ENCODE measurements at places on chromosomes 13 and 19. TPM values are rescaled to one million over a fixed set of nuclear protein-coding genes. Genes with fewer than 3 reads are reported as not detected.

DPP9 gene
- total RNA-seq = 30.8 TPM

NMRK2 gene
- 57.3 TPM for total RNA-seq

ATP8A2 gene
- 9.0 TPM for total RNA-seq

HSD17B14 gene
- total RNA-seq = 5.0 TPM

- H3K27ac ChIP-seq = no peak overlapping the region
- no peaks in the 10 kb centered on the region for H3K36me3 ChIP-seq
- peak; percentile 57 for DNase-seq
- no peaks in the 10 kb centered on the region for H3K27me3 ChIP-seq
- H3K4me3 ChIP-seq = no peak overlapping the region
Measured at GRCh38 chr13:41054919-41055619, 6.2 kb upstream of the WBP4 start.

DNA sequence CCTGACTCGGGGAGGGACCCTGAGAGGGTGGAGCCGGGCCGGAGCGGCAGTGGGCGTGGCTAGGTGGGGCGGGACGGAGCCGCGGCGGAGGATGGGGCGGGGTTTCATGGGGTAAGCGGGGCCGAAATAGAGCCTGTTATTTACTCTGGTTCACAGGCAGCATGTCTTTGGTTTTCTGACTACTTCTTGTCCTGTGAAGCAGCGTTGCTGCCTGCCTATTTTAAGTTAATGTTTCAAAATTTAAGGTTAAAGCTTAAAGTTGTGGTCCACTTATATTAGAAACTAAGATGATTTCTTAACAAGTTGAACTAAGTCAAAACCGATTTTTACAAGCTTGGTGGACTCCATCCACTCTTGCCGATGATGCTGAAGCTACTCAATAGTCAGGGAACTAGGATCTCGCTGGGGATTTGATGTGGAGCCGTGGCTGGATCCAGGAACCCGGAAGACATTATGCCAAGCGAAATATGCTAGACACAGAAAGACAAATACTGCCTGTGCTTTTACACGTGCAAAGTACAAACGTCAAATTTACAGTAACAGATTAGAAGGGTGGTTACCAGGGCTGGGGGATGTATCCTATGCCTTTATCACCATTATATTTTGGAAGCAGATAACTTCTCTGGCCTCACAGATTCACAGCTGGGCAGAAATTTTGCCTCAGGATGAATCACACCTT lies 433 bp upstream of the ZNF616 start:
- H3K27ac ChIP-seq = no peak overlapping the region
- H3K27me3 ChIP-seq = no peaks in the 10 kb centered on the region
- peaks cover 8% of the 10 kb centered on the region for H3K4me1 ChIP-seq
- H3K36me3 ChIP-seq = no peaks in the 10 kb centered on the region
- peak overlapping the region; percentile 88 for H3K4me3 ChIP-seq

DNA sequence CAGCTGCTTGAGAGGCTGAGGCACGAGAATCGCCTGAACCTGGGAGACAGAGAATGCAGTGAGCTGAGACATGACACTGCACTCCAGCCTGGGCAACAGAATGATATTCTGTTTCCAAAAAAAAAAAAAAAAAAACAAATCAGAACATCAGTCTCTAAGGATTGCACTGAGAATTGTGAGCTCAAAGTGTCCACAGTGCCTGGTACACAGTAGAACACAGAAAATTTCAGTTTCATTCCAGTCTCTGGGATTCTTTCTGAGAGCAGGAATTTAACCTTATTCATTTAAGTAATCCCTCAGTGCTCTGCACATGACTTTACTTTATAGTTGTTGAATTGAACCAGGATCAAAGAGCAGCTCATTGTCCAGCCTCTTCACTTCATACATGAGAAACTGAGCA lies 25.9 kb upstream of the GATAD2A start:
- H3K36me3 ChIP-seq = no peaks in the 10 kb centered on the region
- H3K27me3 ChIP-seq = peaks cover 7% of the 10 kb centered on the region
- 0 out of 2 replicates have a peak overlapping the region, but pooled peaks have one; percentile 32 for H3K27ac ChIP-seq
